Stimulated activated CD4-positive, alpha-beta T cell treated with anti-CD3 and anti-CD28 coated beads, Interleukin-15, amount 100 ng/mL, for 1 hour (primary cell): ENCODE measurements at places on chromosomes 12 and 14.

- DNase-seq = no peak
Observed at GRCh38 chr12:3535431-3535841, 44.4 kb downstream of the PRMT8 start.

- DNase-seq = peak; percentile 6
Observed at GRCh38 chr12:8648576-8649205, 13.9 kb downstream of the MFAP5 start.

DNA sequence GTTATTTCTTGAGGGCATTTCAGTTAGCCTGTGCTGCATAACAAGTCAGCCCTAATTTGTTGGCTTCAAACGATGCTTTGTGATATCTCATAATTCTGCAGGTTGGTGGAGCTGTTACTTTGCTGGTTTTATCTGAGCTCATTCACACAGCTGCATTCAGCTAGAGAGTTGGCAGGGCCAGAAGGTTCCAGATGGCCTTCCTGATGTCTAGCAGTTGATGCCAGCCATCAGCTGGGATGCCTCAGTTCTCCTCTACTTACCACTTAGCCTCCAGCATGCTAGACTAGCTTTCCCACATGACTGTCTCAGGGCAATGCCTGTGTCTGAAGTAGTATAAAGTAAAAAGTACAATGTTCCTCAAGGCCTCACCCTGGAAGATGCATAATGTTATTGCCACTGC, 130.6 kb downstream of the SLC35F4 start:
- DNase-seq = no peak

DNA sequence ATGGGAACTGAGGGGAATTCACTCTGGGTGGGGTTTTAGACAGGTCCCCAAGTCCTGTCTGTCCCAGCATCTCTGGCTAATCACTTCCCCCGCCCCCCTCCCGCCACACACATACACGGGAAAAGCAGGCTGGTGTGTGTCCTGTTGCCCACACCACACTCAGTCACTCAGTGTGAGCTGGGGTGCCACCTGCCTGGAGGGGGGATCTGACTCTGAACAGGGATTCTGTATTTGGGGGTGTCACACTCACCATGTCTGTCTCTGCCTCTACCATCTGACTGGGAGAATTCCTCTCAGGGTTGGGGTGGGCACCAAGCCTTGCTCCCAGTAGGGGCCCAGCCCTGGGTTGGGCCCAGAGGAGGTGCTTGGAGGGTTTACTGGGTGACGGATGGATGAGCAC, 31.1 kb downstream of the SH2B3 start:
- DNase-seq = no peak

GRCh38 chr12:50749459-50749882, 14.4 kb upstream of the ATF1 start:
- DNase-seq = no peak

GRCh38 chr12:51721282-51721940, 127.1 kb downstream of the FIGNL2 start:
- peak; percentile 30 for DNase-seq

- DNase-seq = no peak
Observed at GRCh38 chr14:55336691-55337090, 65.5 kb downstream of the FBXO34 start.

DNA sequence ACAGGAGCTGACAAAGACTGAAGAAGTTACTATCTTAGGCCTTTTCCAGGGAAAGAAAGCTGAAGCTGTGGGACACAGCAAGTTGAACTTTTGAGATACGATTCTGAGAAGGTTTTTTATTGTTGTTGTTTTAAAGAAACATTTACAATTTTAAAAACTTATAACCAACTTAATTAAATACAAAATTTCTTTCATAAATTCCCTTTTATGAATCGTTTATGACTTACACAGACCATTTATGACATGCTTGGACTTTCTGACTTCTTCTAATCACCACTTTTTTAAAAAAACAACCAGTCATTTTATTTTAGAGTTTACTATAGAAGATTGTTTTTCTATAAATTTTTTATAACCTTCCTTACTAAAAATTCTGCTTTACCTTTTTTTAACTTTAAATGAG, 68.7 kb downstream of the DHRS2 start:
- no peak for DNase-seq

DNA sequence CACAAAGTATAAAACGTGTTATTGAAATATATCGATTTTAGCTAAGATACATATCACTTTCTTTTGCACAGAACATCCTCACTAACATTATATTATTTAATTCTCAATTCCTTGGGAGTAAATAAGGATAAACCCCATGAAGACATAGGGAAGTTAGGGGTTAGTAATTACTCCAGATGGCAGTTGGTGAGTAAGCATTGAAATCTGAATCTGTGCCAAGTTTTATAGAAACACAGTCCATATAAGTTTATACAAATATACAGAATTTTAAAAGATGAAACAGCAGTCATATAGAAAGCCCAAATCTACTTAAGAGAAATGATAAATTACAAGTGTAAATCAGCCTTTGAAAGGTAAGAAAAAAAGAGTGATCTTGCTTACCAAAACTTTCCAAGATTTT, 200.4 kb upstream of the SYT10 start:
- no peak for DNase-seq

DNA sequence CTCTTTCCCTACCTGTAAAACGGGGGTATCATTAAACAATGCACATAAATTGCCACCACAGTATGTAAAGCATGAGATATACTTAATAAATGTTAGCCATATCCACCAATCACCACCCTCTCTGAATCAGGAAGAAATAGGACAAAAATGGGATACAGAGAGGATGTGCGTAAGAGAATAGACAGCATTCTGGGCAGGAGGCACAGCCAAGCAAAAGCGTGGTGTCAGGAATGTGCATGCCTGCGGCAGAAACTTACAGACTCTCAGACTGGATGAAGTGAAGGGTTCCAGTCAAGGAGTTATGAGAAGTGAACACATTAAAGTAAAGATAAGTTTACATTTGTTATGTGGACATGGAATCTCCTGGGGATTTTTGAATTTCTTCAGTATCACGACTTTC, 121.7 kb upstream of the MDM1 start:
- no peak for DNase-seq

- DNase-seq = no peak
Observed at GRCh38 chr14:98931126-98931525, 340.9 kb downstream of the BCL11B start.

DNA sequence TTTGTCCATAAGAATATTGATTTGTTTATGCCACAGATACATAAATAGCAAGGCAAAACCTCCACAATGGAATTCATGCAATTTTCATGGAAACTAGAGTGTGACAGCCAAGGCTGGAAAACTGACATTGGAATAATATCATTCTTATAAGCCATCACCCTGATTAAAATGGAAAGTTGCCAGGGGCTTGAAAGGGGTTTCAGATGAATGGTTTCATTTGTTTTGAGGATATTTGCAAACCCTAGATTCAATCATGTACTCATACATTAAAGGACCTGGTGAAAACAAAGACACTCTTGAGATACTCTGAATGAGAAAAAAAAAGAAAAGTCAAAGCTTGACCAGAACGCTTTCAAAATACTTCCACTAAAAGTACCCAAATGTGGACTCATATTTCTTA, 205.7 kb downstream of the DIO2 start:
- DNase-seq = no peak

DNA sequence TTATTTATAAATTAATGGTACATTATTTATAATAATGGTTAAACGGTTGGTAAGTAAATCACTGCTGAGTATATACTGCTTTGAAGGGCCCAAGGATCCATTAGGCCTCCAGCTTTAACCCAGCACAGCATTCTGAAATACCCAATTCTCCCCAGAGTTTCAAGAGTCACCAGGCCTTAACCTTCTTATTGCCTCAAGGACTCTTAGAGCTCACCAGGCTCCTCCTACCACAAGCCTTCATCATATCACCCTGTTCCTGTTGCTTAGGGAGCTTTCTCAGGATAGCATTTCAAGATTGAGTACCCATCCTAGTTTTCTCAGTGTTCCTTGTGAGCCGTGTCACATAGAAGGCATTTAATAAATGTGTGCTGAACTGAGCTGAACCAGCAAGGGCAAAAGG, 242.5 kb downstream of the FBXL14 start:
- no peak for DNase-seq

- no peak for DNase-seq
Observed at GRCh38 chr12:106446419-106447092, 89.0 kb downstream of the POLR3B start.

DNA sequence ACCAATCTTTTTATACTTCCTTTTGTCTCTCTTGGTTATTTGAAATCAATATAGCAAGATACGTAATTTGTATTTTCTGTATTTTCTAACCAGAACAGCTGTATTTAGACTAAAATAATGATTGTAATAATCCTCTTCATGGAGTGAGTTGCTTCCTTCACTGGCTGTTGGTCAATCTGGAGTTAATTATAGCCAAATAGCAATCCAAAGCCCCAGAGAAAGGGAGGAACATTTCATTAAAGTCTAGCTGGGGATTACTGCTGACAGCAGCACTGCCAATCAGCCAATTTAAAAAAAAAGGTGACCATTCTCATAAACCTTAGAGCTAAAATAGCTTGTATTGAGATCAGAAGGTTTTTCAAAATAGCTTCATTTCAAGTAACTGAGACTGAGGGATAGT, 118.0 kb downstream of the TRHDE start:
- DNase-seq = no peak

GRCh38 chr12:3085341-3086139, 8.4 kb downstream of the TSPAN9 start:
- DNase-seq = no peak

GRCh38 chr14:76902591-76902990, 76.4 kb downstream of the LRRC74A start:
- DNase-seq = no peak

DNA sequence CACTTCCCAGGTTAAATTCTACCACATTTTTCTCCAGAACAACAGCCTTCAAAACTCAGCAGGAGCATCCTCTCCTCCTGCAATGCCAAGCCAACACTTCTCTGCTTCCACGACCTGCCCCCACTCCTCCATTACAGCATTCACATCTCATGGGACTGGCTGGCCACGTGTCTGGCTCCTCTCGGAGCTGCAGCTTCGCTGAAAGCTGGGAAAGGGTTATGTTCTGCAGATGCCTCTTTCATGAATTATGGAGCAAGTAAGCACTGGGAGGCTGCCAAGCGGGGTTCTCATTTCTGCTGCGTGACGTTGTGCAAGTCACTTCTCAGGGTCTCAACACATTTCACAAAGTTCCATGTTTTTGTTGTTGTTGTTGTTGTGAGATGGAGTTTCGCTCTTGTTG, 142.2 kb upstream of the RFLNA start:
- no peak for DNase-seq

DNA sequence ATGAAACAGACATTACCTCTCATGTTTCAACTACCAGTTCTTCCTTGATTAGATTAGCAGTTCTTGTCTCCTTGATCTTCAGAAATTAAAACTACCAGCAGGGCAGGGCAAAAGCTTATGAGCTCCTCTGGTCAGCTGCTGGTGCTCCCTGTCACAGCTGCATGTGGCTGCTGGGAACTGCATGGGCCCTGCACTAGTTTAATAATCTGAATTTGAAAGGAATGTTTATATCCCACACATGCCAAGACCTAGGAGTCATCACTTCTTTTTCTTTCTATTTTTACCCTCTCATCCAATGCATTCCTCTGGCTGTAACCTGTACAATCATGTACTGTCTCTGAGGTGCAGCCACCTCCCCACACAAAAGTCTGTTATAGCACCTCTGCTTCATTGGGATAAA, 73.9 kb downstream of the ARMH4 start:
- no peak for DNase-seq

- no peak for DNase-seq
Observed at GRCh38 chr12:131499160-131499863, 211.6 kb upstream of the SFSWAP start.

DNA sequence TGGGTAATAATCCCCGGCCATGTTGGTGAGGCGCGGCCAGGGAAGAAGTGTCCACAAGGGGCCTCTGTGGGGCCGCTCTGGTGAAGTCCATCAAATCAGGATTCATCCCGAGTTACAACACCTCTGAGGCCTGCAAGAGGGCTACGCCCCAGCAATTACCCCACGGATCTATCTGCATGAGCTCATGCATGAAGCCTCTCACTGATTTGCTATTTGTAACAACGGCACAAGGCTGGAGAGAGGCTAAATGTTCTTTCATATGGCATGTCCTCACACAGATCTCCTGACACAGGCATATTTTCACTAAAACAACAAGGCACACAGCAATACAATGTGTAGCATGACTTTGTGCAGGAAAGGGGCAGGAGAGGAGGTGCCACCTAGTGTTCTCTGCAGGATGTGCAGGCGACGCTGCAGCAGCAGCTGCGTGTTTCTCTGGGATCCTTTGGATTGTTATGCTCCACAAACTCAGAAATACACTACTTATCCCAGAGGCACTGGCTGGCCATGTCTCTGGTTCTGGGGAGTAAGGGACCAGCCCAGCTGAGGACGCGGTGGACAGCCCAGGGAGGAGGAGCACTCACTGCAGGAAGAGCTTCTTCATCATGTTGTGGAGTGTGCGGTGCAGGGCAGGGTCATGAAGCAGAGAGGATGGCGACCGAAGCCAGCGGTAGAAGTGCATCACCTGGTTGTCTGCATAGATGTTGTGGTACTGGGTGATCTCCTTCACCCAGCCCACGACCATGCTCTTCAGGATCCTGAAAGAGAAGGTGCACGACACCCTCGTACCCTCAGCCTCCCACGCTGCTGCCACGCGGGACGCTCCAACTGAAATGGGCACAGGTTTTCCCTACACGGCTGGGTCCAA, 20.2 kb downstream of the P2RX2 start:
- no peak for DNase-seq

- no peak for DNase-seq
Observed at GRCh38 chr12:131279281-131279921, 325.7 kb downstream of the ADGRD1 start.

DNA sequence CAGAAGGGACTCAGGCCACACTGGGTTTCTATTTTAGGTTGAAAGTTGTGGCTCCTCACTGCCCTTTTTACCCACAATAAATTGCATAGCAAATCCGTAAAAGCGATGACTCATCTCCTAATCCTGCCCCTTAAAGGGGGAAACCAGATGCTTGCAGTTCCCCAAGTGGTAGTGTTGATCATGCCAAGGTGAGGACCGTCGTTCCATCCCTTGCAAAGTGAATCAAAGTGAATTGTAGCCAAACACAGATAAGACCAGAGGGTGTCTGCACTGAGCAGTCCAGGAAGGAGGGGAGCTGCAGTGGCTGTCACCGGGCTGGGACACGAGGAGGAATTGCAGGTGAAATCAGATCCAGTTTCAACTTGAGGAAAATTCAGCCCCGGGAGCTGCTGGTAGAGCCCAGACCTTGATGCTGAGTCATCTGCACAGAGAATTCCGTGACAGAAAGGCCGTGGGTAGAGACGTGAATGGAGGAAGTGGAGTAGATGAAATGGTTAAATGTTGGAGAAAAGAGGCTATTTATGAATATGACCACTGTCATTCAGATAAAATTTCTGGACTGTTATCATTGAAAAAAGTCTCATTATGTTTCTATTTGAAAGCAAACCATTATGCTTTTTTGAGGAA, 44.2 kb upstream of the MMP17 start:
- DNase-seq = no peak

- no peak for DNase-seq
Observed at GRCh38 chr12:92953747-92954146, 24.7 kb upstream of the EEA1 start.

DNA sequence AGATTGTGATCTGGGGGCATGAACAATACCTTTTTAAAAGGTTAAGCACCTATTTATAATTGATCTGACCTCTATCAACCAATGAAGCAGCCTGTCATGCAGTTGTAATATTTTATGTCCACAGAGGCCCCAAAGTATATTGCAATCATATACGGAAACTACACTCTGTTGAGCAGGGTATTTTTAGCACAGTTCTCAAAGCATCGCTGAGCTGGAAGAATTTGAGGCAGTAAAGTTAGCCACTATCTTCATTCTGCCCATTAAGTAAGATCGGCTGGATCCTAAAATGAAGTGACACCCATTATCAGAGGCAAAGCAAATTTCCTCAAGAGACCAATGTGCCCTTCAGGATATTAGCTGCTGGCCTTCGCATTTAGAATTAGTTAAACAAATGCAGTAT, 47.7 kb upstream of the GRIP1 start:
- DNase-seq = no peak
